ENCODE measurements at places on chromosomes 3 and 15.

DNA sequence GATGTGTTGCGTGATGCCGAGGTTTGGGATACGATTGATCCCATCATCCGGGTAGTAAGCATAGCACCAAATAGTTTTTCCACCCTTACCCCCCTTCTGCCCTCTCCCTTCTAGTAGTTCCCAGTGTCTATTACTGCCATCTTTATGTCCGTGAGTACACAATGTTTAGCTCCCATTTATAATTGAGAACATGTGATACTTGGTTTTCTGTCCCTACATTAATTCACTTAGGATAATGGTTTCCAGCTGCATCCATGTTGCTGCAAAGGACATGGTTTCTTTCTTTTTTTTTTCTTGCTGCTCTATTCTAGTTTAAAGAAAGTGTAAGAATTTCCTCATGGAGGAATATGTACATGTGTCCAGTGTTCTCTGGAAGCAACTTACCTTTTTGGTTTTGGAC is 51.8 kb downstream of the NSUN3 start:
- DNase-seq: peak; percentile 46

DNA sequence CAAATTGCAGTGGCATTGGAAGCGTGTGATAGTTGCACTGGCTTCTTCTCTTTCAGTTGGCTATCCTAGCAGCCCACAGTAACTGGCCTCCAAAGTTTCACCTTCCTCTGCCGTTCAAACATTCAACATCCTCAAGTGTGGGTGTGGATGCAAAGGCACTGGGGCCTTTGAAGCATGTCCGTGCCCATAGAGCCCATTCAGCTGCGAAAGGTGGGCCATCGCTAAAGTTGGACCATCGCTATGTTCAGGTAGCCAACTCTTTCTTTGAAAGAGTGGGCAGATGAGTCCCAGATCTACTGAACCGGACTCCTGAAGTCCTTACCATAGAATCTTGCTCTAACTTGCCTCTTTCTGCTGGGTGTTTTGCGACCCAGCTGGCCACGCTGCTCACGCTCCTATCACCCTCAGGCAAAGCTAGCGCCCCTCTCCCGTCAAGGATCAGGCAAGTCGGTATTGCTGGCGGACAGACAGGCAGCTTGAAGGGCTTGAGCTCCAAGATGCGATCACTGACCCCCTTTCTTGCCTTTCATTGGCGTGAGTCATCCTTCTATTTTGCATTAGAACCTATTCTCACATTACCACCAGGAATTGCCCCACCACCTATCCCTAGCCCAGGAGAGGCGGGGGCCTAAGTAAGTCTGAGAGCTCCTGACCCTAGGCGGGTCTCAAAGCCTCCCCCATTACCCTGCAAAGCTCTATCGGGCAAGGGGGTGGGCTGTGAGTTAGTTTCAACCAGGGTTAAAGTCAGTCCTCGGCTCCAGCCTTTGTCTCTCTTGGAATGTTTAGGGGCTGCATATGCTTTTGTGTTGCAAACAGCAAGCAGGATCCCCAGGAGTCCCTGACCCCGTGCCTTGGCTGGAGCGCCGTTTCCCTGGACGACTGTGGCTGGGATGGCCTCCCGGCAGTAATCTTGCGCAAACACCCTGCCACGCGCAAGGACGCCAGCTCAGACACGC is 28.7 kb downstream of the ZIC4 start:
- DNase-seq: no peak

DNA sequence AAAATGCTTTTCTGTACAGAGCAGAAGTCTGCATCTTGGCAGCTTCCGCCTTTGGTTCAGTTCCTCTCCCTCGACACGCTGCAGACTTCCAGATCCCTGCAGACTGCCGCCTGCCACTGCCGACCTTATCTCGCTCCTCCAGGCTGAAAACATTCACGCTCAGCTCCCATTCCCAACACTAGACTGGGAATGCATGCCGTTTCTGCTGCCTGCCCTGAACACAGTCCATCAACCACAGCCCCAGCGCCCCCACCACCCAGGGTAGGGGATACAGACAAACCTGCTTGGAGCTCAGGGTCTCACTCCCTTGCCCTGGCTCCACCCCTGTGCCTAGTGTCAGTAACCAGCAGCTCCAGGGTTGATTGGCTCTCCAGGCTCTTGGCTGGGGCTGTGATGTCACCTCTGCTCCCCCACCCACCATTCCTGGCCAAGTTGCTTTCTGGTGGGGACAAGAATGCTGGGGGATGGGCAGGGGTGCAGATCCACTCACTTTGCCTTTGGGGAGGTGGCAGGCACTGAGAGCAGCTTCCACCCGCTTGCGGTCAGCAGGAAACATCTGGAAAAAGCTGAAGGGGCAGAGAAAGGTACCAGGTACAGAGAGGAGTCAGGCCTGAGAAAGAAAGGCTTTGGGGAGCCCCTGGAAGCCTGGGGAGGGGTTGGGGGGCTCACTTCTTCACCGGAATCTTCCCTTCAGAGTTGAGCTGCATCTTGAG is 6.1 kb downstream of the PLCB2 start:
- DNase-seq: no peak

DNA sequence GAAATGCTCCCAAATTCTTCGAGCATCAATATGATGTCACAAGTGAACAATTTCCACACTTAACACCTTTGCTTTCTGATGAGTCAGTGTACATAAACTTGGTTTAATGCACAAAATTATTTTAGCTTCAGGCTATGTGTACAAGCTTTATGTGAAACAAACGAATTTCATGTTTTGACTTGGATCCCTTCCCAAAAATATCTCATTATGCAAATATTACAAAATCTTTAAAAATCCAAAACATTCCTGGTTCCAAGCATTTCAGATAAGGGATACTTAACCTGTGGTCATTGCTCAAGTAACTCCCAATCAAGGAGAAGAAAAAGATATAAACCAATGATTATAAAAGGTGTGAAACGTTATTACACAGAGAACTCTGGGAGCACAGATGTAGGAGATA is 25.2 kb downstream of the RAB5A start:
- DNase-seq: peak; percentile 41

DNA sequence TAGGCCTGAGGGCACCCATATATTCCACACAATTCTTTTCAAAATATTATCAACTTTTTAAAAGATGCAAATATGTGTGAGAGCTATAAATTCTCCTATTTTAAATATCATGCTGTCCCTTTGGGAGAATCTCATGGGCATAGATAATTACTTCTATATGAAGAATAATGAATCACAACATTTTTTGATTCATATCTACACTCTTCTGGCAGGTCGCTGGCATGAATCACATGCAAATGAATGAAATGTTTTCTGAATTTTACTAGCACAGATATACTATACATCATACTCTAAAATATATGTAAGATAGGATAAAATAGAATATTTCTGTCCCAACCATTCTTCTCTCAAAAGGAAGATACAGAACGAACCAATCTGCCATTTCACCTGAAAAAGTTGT is 277.7 kb upstream of the KCNH8 start:
- DNase-seq: no peak

GRCh38 chr15:68278595-68279405 is 1.3 kb downstream of the FEM1B start:
- no peak for DNase-seq

DNA sequence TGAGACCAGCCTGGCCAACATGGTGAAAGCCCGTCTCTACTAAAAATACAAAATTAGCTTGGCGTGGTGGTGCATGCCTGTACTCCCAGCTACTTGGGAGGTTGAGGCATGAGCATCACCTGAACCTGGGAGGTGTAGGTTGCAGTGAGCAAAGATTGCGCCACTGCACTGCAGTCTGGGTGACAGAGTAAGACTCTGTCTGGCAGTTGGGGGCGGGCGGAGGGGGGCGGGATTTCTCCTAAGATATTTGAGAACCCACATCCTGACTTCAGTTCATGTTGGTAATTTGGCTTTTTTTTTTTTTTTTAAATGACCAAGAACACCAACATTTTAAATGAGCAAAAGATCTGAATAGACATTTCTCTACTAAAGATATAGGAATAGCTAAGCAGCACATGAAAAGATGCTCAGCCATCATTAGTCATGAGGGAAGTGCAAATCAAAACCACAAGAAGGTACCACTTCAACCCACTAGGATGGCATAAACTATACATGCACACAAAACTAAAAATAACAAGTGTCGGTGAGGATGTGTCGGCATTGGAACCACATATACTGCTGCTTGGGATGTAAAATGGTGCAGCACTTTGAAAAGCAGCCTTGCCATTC is 75.6 kb upstream of the LMOD3 start:
- no peak for DNase-seq

DNA sequence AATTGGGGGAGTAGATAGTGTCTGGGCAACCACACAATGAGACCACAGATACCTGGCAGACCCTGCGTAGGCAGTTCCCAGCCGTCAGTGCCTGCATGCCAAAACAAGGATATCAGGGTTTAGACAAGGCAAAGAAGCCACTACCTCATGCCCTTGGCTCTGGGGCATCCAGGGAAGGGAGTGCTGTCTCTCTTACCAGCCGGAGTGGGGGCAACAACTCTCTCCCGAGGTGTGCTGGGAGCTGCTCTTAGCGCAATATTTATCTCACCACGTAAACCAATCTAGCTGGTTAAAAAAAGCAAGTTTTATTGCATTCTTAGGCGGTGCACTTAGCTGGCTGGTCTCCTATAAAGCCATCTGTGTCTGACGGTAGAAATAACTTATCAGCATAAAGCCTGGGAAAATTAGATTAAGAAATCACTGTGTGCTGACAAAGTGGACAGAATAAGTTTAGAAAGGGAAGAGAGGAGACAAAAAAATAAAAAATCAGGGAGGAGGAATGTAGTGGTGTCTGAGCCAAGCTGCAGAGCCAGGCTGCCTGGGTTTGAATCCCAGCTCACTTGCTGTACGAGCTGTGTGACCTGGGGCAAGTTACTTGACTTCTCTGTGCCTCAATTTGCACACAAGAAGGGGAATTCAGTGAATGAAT is 273.2 kb downstream of the PDZRN3 start:
- DNase-seq: no peak

GRCh38 chr3:51706788-51707731 is at the start of gene GRM2:
GRM2 (plus strand) TSS chr3:51707068; CDS start chr3:51708984, 1,916 bp downstream.
- peak; percentile 85 for DNase-seq

DNA sequence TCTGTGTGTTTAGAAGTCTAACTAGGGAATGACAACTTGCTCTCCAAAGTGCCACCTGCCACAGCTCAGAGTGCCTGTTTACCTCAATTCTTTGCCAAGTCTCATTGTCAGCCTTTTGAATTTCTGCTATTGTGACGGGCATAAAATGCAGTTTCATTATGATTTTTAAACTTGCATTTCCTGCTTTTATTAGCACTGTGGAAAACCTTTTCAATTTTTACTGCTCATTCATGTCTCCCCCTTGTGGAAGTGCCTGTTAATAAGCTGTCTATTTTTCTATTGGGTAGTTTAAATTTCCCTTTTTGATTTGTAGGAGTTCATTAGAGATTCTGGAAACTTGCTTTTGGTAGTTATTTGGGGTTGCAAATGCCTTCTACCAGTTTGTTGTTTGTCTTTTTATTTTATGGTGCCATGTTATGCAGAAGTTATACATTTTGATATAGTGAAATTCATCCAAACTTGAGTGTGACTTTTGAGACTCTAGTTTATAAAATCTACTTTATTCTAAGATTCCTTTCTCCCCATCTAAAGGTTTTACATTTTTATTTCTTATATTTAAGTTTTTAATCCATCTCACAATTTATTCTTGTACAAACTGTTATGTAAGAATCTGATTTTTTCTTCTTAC is 53.9 kb upstream of the FRMD4B start:
- DNase-seq: no peak

GRCh38 chr3:188691004-188691403 is 480.8 kb upstream of the TPRG1 start:
- DNase-seq: no peak

GRCh38 chr3:132351222-132351806 is 34.1 kb downstream of the ACP3 start:
- DNase-seq: no peak

GRCh38 chr3:128559486-128560225 is 66.7 kb upstream of the GATA2 start:
- no peak for DNase-seq

DNA sequence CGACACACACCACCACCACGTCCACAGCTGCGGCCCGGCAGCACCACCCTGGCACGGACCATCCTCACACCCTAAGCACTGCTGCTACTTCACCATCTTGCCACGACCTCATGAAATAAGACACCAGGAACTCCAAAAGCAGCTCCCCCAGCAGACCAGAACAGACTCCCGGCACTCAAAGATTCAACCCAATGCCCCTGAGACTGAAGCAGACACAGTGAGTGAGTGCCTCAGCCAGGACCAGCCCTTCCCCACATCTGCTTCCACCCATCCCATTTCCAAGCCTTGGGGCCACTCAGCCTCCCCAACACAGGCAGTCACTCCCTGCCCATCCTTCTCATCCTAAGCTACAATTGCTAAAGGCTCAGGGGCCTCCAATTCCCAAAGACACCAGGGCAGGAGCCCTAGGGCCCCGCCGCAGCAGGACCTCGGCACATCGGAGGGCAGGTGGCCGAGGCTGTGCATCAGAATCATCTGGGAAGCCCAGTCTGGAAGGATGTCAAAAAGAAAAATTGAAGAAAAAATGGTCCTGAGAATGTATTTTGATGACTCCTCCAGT is 18.4 kb upstream of the OCA2 start:
- DNase-seq: no peak

DNA sequence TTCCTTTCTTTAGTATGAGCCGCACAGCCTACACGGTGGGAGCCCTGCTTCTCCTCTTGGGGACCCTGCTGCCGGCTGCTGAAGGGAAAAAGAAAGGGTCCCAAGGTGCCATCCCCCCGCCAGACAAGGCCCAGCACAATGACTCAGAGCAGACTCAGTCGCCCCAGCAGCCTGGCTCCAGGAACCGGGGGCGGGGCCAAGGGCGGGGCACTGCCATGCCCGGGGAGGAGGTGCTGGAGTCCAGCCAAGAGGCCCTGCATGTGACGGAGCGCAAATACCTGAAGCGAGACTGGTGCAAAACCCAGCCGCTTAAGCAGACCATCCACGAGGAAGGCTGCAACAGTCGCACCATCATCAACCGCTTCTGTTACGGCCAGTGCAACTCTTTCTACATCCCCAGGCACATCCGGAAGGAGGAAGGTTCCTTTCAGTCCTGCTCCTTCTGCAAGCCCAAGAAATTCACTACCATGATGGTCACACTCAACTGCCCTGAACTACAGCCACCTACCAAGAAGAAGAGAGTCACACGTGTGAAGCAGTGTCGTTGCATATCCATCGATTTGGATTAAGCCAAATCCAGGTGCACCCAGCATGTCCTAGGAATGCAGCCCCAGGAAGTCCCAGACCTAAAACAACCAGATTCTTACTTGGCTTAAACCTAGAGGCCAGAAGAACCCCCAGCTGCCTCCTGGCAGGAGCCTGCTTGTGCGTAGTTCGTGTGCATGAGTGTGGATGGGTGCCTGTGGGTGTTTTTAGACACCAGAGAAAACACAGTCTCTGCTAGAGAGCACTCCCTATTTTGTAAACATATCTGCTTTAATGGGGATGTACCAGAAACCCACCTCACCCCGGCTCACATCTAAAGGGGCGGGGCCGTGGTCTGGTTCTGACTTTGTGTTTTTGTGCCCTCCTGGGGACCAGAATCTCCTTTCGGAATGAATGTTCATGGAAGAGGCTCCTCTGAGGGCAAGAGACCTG is 13.2 kb downstream of the GREM1 start:
- DNase-seq: peak; percentile 60
